Stimulated activated CD4-positive, alpha-beta T cell treated with anti-CD3 and anti-CD28 coated beads, Interleukin-1b, Interleukin-23, amount 100 ng/mL, for 1 hour (primary cell): ENCODE measurements at places on chromosomes 7 and 10.

DNA sequence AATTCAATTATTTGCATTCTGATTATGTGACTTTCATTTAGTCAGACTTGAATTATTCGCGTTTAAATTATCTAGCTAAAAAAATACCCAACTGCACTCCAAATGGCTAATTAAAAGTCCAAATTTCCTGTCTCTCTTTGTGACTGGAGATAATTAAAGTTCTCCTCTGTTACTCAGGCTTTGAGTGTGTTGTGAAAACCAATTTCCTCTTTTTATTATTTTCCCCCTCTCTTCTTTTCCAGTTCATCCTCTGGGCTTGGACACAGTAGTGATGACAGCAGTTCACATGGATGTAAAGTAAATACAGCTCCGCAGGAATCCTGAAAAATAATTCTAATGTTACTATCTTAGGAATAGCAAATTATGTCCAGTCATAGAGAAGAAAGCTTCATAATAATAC is 80.6 kb downstream of the SNX10 start:
- no peak for DNase-seq

DNA sequence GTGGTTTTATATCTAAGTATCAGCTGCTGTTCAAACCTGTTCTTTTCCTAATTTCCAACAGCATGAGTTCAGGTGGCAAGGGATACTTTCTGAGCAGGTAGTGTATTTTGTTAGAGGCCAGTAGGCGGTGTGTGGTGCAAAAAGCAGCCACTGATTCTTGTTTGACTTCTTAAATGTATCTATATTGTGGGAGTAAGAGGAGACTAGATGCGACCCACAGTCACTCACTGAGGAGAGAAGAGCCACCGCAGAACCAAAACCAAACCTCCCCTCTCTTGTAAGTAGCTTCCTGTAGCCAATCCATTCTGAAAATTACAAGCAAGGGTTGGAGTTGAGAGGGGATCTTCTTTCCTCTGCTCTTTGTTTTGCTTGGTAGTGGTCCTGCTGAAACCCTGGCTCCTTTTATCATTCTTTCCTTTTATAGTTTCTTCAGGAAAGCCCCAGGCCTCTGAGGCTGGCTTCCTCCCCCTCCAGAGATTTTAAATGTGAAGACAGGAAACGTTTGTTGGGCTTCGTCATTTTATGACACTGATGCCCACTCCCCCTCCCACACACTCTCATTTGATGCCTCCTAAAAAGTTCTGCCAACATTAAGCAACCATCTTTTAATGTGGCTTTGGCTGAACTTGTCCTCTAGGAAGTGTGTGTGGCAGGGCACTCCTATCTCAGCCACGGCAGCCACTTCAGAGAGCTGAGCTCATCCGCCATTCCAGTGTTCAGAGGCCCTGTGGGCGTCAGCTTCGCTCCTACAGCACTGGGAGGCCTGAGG is 566.0 kb downstream of the SUGCT start:
- DNase-seq: no peak

DNA sequence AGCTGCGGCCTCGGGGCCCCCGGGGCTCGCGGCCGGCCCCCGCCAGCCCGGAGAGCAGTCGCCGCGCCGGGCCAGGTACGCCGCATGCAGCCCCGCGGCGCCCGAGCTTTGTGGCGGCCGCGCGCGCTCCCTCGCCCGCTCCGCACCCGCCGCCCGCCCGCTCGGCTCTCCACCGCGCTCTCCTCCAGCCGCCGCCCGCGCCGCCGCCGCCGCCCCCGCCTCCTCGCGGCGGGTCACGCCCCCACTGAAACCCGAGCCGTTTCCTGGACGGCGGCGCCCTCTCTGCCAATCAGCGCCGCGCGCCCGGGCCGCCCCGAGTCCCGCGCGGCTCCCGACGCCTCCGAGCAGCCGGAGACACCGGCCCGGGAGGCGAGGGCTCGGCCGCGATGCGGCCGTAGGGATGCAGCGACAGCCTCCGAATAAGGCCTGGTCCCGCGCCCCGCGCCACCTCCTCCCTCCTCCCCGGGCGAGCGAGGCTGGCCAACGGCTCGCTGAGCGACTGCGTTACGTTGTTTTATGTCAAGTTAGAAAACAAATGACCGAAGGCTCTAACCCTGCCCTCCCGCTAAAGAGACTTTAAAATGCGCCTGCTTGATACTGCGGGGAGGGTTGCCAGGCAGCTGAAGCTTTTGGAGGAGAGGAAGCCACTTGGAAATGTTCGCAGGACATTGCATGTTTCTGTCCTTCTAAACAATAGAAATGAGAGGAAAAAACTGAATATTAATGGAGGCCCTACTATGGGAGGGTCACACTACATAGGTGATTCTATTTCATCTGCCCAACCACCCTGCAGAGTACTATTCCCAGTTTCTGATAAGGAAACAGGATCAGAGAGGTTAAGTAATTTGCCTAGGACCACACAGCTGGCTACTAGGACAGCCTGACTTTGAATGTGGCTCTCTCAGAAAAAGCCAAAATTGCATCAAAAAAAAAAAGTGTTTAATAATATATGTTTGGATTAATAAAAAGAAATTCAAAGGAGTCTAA is at the start of gene FGFR2:
Gene FGFR2 (minus strand): TSS at position 182 of the 987 bp plus-strand sequence. CDS start 4,627 bp downstream, outside the sequence.
- no peak for DNase-seq

DNA sequence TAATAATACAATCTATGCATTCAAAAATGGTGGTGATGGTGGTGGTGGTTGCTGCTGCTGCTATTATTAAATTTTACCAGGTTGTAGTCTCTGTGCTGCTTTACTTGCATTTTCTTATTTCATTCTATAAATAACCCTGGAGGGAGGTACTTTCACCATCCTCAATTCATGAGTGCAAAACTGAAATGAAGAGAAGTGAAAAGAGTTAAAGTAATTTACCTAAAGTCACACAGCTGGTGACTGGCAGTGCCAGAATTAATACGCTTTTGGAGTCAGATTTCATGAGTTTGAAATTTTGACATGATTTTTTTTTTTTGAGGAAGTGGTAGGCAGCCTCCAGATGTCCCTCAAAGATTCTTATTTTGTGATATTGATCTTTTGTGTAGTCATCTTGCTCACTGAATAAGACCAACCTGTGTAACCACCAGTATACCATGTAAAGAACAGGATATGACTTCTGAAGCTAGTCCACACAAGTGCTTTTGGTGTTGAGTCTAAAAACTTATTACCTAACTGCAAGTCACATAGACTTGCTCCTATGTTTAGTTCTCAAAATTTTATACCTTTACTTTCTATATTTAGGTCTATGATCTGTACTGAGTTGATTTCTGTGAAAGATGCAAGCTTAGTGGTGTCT is 218.8 kb downstream of the ZWINT start:
- no peak for DNase-seq

DNA sequence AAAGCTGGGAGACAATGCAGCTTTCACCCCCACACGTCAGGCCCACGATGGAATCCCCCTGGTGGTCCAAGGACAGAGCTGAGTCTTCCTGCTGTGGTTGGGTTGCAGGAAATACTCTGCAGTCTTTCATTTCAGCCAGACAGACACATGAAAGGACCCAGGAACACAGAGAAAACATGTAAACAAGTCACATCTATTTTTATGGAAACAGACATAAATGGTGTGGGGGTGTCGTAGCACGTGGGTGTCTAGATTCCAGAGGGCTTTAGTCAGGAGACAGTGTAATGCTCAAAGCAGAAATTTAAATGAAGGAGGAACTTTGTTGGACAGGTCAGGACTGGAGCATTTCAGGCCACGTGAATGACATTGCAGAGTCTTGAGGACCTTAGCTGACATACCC is 444.6 kb downstream of the SUGCT start:
- DNase-seq: no peak

DNA sequence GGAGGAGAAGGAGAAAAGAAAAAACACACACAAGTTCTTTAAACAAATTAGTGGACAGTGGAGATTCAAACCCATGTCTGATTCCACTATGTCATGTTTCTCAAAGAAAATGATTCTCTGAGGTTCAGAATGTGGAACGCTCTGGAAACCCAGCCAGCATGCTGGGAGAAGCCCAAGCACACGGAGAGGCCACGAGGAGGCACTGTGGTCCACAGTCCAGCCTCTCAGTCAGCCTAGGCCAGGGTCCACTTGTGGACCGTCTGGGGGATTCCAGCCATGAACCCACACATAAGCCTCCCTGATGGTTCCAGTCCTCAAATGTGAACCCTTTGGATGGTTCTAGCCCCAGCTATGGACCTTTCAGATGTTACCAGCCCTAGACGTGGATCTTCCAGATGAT is 73.4 kb downstream of the CAV1 start:
- no peak for DNase-seq

DNA sequence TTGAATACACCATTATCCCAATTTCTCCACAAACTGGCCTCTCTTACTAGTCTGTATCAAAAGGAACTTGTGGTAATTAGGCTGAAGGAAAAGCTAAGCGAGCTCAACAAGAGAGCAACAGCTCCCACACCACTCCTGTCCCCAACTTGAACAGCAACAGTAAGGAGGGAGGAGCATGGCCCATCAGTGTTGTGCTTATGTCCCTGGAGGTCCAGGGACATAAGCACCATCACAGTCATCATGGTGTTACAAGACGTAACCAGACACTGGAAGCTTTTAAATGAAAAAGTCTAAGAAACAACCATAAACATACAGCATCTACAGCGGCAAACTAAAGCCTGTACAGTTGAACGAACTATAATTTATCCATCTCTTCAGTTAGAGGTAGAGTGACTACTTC is 989 bp downstream of the ERLIN1 start:
- DNase-seq: no peak

GRCh38 chr10:17742918-17743317 is 9.1 kb upstream of the TMEM236 start:
- DNase-seq: peak; percentile 48

GRCh38 chr10:7513936-7514335 is 103.1 kb upstream of the SFMBT2 start:
- DNase-seq: no peak
